Fibroblast of skin of right biceps (primary cell): ENCODE measurements at places on chromosomes 7 and 10.

GRCh38 chr10:79266084-79266483, 81.2 kb upstream of the PPIF start:
- no peak for DNase-seq

- DNase-seq, result no peak
These were observed 198.1 kb upstream of the RNF32 start for GRCh38 chr7:156442516-156442915.

DNA sequence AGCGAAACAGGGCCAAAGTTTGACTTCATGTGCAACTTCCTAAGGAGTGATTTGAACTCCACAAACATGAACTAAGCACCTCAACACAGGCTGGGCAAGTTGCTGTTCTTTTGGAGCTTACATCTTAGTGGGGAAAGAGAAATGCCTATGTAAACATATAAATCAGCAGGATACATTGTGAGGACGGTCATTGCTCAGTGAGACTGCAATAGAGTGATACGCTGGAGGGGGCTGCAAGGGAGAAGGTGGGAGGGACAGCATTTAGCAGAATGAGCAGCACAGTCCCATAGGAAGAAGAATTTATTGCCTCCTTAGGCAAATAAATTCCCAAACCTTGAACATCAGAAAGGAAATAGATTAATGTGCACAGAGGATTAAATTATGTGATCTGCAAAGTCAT, 90.0 kb downstream of the EGFR start:
- DNase-seq, result no peak

GRCh38 chr10:8803992-8804391, 749.5 kb downstream of the GATA3 start:
- DNase-seq, result no peak

- no peak for DNase-seq
These were observed 91.6 kb downstream of the INPP5A start for GRCh38 chr10:132628966-132629900.

DNA sequence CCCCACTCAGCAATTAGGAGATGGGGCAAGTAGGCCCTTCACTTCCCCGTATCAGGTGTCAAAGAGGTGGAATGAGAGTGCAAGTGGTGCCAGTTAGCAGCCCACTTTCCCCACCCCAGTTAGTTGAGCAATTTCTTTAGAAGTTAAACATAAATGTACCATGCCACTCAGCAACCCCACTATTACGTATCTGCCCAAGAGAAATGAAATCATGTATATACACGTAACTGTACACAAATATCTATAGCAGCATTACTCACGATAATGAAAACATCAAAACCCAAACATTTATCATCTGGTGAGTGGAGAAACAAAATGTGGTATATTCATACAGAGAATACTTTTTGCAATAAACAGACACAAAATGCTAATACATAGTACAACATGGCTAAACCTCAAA, 50.4 kb downstream of the IMMP2L start:
- no peak for DNase-seq

DNA sequence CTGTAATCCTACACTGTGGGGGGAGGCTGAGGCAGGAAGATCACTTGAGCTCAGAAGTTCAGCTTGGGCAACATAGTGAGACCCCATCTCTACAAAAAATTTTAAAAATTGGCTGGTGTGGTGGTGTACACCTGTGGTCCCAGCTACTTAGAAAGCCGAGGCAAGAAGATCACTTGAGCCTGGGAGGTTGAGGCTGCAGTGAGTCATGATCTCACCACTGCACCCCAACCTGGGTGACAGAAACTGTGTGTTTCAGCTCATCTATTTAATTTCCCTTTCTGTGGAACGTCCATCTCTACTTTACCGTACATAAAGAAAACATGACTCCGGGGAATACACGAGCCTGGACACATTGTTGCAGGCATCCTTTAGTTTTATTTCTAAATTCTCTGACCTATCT, 354.6 kb upstream of the PLXDC2 start:
- no peak for DNase-seq

DNA sequence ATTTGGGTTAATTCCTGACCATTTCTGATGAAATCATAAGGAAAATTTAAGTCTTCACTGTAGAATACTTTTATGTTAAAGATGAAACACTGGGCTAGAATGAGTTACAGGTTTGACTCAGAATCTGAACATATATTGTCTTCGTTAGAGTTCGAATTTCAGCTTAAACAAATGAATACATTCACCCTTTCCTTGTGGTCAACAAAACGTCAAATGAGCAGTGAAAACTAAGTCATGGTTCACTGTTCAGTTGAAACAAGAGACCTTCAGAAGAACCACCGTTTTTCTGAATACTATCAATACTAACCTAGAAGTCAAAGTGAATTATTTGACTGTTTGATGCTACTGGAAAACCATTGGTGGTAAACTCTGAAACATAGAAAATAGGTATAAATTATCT, 235.2 kb upstream of the ZWINT start:
- DNase-seq, result no peak

DNA sequence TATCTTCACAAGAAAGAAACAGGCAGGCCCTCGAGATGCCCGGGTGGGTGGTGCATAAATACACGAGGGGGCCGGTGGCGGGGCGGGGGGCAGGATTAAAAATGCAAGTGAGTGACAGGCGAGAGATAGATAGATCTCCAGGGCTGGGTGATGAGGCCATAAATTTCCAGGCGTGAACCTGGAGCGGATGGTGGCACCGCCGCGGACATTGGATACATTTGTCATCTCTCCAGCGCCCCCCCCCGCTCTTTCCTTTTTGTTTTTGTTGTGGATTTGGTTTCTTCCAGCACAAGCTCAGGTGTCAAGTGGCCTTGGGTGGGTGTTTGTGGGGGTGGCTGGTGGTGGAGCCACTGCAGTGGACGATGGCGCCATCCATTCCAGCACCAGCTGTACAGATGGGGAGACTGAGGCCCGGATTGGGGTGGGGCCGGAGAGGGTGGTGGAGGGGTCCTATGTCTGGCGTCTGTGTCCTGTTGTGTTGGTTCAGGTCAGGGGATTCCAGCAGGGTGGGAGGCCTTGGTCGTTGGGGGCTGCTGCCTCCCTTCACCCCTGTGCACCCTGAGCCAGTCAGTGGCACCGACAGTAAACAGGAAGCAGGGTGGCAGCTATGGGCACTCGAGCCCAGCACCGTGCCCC, 2.9 kb downstream of the ELFN1 start:
- DNase-seq, result no peak

- no peak for DNase-seq
These were observed 518.8 kb downstream of the CNTNAP2 start for GRCh38 chr7:146635205-146636032.

DNA sequence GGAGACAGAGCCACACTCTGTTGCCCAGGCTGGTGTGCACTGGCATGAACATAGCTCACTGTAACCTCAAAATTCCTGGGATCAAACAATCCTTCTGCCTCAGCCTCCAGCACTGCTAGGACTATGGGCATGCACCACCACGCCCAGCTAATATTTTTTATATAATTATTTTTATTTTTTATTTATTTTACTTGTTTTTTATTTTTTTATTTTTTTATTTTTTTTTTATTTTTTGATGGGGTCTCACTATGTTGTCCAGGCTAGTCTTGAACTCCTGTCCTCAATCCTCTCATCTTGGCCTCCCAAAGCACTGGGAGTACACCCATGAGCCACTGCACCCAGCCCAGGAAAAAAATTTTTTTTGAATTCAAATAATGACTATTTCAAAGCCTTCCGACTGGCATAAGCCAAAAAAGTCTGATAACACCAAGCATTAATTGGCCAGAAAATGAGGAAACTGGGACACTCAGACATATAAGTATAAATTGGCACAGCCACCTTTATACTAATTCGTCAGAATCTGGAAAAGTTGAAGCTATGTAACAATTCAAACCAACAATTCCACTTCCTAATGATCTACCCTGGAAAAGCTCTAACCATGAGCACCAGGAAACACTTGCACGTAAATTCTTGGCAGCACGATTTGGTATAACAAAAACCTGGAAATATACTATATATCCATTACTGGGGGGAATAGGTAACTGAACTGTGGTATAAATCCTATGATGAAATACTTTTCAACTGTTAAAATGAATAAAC, 6.3 kb downstream of the ZC3HAV1 start:
- no peak for DNase-seq

GRCh38 chr7:92695308-92696261, 105.4 kb upstream of the FAM133B start:
- DNase-seq, result peak; percentile 93
